AG09319 (cell line): ENCODE measurements at places on chromosomes 2 and 18.

DNA sequence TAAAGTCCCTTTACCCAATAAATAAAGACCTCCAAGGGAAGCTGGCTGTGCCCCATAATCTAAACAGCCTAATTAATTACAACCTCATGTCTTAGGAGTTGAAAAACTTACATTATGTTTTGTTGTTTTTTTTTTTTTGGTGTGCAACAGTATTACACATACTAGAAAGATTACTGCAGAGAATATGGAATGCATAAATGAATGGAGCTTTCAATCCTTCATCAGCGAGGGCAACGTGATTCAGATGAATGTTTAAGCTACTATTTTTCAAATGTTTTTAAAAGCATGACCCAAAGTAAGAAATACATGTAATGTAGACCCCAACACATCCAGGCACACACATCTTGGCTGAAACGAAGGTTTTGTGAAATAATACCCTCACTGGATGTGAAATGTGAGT is 167.1 kb upstream of the FN1 start:
- DNase-seq, result no peak

DNA sequence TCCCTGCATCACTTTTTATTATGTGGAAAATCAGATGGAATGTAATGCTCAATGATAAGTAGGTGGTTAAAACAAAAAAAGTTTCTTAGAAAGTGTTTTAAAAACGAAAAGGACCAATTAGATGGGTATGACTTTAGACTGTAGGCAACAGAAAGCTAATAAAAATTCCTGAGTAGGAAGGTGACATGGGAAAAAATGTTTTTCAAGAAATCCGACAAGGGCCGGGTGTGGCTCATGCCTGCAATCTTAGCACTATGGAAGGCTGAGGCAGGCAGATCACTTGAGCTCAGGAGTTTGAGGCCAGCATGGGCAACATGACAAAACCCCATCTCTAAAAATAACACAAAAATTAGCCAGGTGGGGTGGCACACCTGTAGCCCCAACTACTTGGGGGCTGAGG is 126.1 kb downstream of the THADA start:
- DNase-seq, result no peak

DNA sequence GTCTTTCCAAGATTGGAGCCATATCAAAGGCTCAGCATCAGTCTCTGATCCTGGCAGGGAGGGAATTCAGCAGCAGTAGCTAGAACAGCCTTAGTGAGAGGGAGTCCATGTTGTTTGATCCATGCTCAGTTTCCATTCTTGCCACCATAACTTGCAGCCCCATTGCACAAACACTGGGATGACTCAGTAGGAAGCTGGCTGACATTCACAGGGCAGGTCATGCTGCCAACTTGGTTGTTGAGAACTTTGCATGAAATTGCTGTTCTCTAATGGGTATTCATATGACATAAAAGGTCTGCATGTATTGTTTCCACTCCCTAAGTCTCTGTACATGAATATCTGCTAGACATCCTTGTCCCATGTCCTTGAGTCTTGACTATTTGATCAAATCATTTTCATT is 29.9 kb upstream of the STAT4 start:
- DNase-seq, result no peak

- DNase-seq, result no peak
These were observed 92.1 kb downstream of the RNF144A start for GRCh38 chr2:7009207-7009911.

DNA sequence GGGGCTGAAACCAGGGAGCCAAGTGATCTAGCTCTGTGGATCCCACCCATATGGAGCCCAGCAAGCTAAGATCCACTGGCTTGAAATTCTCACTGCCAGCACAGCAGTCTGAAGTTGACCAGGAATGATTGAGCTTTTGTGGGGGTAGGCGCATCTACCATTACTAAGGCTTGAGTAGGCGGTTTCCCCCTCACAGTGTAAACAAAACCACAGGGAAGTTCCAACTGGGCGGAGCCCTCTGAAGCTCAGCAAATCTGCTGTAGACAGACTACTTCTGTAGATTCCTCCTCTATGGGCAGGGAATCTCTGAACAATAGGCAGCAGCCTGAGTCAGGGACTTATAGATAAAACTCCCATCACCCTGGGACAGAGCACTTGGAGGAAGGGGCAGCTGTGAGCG is 96.7 kb downstream of the CCDC148 start:
- no peak for DNase-seq
